ENCODE measurements at places on chromosomes 2 and 18.

GRCh38 chr18:3498698-3499471, 48.9 kb downstream of the TGIF1 start:
- DNase-seq, result no peak

DNA sequence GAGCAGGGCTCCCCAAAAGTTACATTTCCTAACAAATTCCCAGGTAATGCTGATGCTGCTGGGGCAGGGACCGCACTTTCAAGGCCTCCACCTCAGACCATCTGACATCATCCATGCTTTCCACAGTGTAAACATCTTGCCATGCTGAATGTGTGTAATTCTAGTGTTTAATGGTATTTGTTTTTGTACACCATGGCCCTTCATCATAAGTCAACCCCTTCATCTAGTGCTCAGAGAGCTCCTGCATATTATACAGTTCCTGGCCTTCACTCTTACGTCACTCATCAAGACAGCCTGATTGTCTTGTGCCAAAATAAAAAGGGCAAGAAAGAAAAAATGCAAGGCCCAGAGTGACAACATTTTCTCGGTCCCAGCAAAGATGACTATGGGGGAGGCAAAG, 77.5 kb upstream of the ZFP36L2 start:
- no peak for DNase-seq

GRCh38 chr2:128665113-128665512, 346.4 kb upstream of the HS6ST1 start:
- DNase-seq, result no peak

DNA sequence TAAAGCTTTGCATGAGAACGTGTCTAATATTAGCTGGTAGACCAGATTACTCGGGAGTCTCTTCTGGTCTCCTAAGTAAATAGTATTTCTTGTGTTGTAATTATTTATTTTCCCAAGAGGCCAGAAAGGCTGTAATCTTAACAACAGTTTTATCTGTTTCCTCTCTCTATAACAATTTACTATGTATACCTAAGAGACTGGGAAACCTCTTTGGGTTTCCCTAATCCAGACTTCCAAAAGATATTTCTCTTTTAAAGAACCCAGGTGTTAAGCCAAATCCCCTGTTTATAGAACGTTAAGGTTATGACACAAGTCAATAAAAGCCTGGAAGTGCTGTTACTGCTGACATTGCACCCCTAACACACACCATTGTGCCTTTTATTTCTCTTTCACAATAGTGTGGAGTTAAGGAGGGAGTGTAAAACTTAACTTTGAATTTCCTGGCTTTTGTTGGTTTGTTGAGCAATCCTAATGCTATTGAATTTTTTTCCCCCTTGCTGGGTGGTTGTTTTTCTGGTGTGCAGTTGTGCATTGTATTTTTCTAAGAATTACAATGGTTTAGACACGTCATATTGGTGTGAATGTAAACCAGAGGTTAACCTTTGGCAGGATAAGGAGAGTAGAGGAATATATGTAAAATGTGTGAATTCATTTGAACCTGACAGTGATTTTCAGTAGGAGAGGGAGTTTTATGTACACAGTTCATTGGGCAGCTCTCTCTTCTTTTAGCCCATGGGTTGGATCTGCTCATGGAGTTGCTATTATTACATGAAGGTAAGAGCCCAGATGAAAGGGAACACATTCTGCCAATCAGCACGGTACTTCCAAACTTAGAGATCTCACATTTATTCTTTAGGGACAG, 192.8 kb downstream of the MTX2 start:
- DNase-seq, result no peak

GRCh38 chr18:3107740-3108151, 94.8 kb upstream of the LPIN2 start:
- no peak for DNase-seq

- DNase-seq, result no peak
Observed at GRCh38 chr2:177000061-177000714, 212.4 kb upstream of the HNRNPA3 start.

DNA sequence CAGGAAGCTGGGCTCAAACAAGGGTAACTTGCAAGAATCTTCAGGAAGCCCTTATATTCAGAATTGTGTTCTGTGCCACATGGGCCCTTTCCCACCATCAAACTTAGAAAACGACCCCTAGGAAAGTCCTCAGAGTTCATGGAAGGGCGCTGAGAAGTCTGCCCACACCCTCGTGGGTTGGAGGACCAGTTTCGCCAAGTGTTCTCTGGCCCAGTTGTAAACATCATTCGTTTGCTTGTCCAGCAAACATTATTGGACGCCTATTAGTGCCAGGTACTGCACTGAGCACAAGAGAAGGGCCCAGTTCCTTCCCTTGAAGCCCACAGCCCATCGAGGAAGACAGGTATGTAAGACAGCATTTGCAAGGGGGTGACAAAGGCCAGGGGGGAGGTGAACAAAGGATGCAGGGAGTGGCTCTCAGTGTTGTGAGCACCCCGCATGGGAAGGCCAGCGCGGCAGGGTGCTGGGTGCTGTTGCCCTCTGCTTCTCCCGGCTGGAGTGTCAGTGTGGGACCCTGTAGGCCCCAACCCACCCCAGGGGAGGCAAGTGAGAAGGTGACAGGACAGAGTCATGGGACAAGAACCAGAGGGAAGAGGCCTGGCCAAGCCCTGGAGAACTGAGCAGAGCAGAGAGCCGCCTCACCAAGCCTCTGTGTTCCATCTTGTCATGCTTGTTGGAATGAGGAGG, 60.2 kb upstream of the ALPP start:
- DNase-seq, result no peak

- no peak for DNase-seq
Observed at GRCh38 chr18:41577529-41577928, 377.5 kb upstream of the PIK3C3 start.

- no peak for DNase-seq
Observed at GRCh38 chr18:22605736-22606135, 188.0 kb upstream of the CTAGE1 start.
